ENCODE measurements at places on chromosomes 1 and 21. TPM values are rescaled to one million over a fixed set of nuclear protein-coding genes. Genes with fewer than 3 reads are reported as not detected.

Gene FAM163A
- not detected for total RNA-seq

Gene RPAP2
- total RNA-seq, result 8.7 TPM

Gene ZP4
- not detected for total RNA-seq

Gene DMBX1
- not detected for total RNA-seq

Gene GJA9
- total RNA-seq, result not detected

Gene AMY2A
- total RNA-seq, result not detected

Gene C1QA
- total RNA-seq, result 1.1 TPM

Gene BACE2
- 85.2 TPM for total RNA-seq

Gene TMEM51
- 0.59 TPM for total RNA-seq

Gene NDUFS2
- 130 TPM for total RNA-seq

Gene OVAAL
- total RNA-seq, result not detected

Gene CCDC27
- total RNA-seq, result not detected

Gene VN1R5
- not detected for total RNA-seq

Gene SLC27A3
- 13.8 TPM for total RNA-seq

Gene ETNK2
- total RNA-seq, result 0.72 TPM

Gene FCGR2B
- total RNA-seq, result not detected

Gene HORMAD1
- total RNA-seq, result 0.59 TPM

Gene ASPM
- total RNA-seq, result 5.1 TPM

Gene DRAXIN
- under 0.01 TPM for total RNA-seq

Gene SYF2
- 41.5 TPM for total RNA-seq
